ENCODE measurements at places on chromosomes 12 and 14.

- DNase-seq: no peak
Measured at GRCh38 chr12:59452746-59453145, 143.1 kb upstream of the SLC16A7 start.

DNA sequence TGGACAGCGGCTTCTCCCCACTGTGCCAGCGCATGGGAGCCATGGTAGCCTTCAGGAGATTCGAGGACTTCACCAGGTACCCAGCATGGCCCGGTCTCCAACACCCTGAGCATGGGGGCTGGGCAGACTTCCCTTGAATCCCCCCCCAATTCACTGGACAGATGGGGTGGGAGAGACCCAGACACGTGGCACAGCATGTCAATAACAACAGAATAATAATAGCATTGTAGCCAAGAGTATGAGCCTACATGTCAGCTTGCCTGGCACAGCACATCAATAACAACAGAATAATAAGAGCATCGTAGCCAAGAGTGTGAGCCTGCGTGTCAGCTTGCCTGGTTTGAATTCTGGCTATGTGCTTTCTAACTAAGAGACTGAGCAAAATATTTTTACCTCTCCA lies 76.4 kb downstream of the FOXN4 start:
- no peak for DNase-seq

- DNase-seq: no peak
Measured at GRCh38 chr14:89158701-89159100, 258.3 kb downstream of the FOXN3 start.

- DNase-seq: no peak
Measured at GRCh38 chr12:47945341-47945728, 18.1 kb upstream of the TMEM106C start.

DNA sequence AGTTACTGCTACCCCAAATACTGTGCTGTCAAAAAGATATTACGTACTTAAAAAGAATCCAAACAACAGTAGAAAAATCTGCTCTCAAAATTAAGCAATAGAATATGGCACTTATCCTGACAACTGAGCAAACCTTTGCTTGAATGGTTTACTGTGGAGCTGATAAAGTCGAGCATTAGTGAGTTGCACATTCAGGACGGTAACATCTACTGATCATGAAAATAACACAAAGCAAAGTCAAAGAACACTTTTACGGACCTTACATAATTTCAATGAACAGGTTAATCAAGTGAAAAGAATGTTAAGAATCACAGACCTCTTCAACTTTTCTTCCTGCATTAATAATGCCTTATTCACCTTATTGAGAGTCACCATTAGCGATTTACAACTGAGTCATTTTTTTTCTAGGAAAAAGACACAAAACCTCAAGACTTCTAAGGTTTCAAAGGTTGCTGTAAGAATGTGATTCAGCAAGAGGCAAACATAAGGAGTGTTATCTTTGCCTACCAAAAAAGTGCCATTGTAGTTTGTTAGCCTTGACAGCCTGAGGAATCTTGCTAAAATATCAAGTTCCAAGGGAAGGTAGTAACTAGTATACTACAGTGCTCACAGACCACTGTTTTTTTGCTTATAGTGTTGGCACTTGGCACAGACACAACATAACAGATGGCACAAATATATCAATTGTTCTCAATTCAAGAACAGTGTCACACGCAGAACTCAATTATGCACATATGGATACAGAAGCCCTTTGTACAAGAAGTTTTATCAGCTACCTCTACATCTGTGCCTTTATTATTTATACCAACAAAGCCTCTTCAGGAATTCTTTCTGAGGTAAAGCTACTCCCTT lies 334.2 kb upstream of the RPL10L start:
- no peak for DNase-seq

DNA sequence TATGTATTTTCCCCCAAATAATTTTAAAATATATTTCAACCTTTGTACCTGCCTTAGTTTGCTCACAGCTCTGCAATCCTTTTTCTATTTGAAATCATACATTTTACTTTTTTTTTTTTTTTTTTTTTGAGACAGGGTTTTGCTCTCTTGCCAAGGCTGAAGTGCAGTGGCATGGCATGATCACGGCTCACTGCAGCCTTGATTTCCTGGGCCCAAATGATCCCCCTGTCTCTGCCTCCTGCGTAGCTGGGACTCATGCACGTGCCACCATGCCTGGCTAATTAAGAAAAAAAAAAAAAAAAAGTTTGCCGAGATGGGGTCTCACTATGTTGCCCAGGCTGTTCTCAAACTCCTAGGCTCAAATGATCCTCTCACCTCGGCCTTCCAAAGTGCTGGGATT lies 1.3 kb upstream of the SYCP3 start:
- DNase-seq: no peak

- DNase-seq: peak; percentile 62
Measured at GRCh38 chr14:73058922-73059673, 764 bp downstream of the RBM25 start.

GRCh38 chr12:55724226-55724939 lies 4.2 kb downstream of the RDH5 start:
- peak; percentile 80 for DNase-seq

DNA sequence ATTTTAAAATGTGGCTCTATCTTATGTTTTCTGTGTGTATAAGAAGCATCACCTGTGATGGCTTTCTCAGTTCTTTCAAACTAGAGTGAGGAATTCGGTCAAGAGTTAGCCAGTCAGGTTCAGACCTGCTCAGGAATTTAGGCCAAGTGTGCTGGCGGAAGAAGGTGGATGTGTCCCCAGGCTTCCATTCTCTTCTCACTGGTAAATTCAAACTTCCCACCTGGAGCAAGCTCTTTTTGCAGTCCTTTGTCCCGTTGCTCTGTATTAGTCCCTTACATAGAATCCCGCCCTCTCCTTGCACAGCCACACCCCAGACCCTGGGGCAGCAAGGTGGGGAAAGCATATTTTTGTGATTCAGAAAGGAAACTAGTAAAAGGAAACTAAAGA lies 124.7 kb upstream of the PWP1 start:
- DNase-seq: no peak

- no peak for DNase-seq
Measured at GRCh38 chr14:85319101-85319500, 210.8 kb upstream of the FLRT2 start.

DNA sequence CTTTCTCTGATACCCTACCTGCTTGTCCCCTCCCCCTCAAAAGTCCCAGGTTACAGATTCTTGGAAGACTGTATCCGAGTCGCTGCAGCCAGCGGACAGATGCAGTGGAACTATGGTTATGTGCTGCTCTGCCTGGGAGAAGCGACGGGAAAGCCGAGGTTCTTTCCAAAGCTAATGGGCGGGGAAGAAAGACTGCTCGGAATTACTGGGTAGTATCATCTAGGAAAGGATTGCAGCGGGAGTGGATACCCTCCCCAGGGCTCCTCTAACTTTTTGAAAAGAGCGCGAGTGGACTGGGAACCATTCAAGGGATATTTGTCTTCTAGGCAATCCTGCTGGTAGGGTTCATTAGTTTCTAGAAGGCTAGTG lies 1.4 kb downstream of the PTHLH start:
- no peak for DNase-seq

DNA sequence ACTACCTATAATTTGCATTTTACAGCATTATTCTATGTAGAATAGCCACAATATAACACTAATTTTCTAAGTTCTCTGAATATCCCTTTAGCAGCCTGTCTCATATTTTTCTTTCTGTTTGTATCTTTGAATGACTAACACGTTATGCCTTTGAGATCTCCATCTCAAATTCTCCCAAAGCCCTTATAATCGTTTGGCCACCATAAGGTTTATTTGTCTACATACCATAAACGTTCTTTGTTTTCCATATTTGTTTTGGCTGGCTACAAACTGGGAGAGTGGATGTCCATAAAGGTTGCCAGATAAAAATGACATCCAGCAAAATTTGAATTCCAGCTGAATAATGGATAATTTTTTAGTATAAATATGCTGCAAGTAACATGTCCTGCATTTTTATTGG lies 203.7 kb downstream of the STXBP6 start:
- DNase-seq: no peak

- DNase-seq: peak; percentile 55
Measured at GRCh38 chr12:93167841-93168492, 209.8 kb upstream of the NUDT4 start.

- DNase-seq: no peak
Measured at GRCh38 chr12:85531341-85531740, 251.3 kb downstream of the ALX1 start.

GRCh38 chr14:74917646-74918081 lies 5.4 kb downstream of the RPS6KL1 start:
- no peak for DNase-seq

- DNase-seq: peak; percentile 29
Measured at GRCh38 chr12:76859611-76860010, 19.2 kb downstream of the CSRP2 start.

- no peak for DNase-seq
Measured at GRCh38 chr14:83867566-83868225, 1662.2 kb upstream of the FLRT2 start.

DNA sequence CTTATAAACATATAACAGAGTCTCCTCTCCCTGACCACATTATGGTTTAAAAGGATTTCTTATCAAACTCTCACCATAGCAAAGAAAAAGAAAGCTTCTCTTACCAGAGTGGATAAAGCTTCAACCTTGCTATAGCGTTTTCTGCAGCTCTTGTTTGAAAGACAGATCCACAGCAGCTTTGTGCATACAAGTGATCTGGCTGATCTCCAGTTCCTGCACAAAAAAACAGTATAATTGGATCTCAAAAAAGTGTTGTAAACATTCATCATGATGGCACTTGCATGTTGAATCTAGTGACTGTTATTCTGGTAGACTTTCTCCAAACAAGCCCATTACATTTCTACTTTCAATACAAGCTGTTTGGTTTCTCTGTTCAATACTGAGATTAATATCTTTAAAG lies 178.9 kb upstream of the MGAT4C start:
- DNase-seq: no peak

GRCh38 chr14:66514213-66514612 lies 6.3 kb downstream of the GPHN start:
- DNase-seq: no peak

DNA sequence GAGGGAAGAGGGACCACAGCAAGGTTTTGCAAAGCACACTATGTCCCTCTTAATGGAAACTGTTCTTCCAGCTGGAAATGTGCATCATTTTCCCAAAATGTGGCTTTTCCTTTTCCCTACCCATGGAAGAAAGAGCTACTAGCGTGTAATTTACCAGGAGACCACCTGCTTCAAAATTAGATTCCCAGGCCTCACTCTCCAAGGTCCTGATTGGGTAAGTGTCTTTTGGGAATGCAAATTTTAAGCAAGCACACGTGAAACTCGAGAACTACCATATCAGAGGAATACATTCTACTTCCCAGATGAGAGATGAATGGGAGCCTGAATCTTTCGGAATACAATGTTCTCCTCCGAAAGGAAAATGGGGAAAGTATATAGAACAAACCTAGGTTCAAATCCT lies 201.6 kb upstream of the NOS1 start:
- no peak for DNase-seq

- DNase-seq: peak; percentile 91
Measured at GRCh38 chr12:9651265-9651729, 18.2 kb upstream of the CLEC2D start.

GRCh38 chr12:33587784-33588712 lies 148.4 kb upstream of the SYT10 start:
- peak; percentile 35 for DNase-seq

- DNase-seq: no peak
Measured at GRCh38 chr14:28097585-28097984, 669.0 kb upstream of the FOXG1 start.

Measured in KBM-7 (cell line).